ENCODE measurements at places on chromosomes 3 and 15.

- no peak for DNase-seq
These were observed 43.1 kb downstream of the COL8A1 start for GRCh38 chr3:99681512-99681911.

DNA sequence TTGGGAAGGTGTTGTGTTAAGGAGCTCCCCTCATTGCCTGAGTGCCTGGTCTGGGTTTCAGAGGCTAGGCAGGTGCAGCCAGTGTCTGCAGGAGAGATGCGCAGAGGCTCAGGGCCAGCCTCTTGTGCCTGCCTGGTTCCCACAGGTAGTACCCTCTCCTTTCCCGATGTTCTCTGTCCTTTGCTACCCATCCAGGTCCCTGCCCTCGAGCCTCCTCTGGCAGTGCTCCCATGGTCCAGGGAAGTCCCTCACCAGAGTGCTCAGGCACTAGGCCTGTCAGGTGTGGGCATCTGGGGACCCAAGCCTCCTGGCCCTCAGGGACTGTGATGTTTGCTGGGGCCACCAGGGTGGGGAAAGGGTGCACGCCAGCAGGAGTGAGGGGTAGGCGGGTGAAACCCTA lies 5.0 kb downstream of the TRPM1 start:
- DNase-seq: no peak

- no peak for DNase-seq
These were observed 27.9 kb downstream of the KIF7 start for GRCh38 chr15:89627256-89627970.

- DNase-seq: no peak
These were observed 24.8 kb downstream of the KPNA4 start for GRCh38 chr3:160540551-160540950.

DNA sequence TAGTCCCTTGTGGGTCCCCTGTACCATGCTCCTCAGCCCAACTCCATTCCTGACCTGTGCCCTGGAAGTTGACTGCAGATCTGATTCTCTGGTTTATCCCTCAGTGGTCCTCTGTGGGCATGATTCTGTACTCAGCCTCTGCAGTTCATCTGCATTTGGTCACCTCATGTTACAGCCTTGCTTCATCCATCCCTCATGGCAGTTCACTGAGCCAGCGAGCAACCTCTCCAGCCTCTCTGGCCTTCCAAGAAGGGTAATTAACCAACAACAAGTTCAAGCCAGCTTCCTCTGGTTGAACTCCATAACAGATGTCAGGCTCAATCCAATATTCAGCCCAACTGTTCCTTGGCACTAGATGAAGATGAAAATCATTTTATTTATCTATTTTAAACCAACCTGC lies 509.5 kb downstream of the NTRK3 start:
- no peak for DNase-seq

- DNase-seq: no peak
These were observed 408.4 kb downstream of the NAALADL2 start for GRCh38 chr3:175267561-175267960.

DNA sequence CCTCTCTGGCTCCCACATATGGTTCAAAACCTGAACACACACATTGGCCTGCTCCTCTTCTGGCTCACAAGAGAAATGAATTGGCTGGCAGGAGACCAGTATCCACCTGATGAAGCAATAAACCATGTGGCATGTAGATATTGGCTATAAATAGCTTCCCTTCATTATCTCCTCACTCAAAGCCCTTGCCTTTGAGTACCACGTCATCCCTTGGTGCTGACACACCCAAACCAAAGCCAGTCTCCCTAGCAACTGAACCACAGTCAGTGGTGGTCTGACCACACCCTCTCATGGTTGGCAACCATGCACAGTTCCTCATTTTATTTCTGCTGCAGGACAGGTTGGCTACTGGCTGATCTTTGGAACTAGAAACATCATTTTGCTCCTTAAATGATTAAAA lies 98.8 kb downstream of the ZNF621 start:
- DNase-seq: no peak

DNA sequence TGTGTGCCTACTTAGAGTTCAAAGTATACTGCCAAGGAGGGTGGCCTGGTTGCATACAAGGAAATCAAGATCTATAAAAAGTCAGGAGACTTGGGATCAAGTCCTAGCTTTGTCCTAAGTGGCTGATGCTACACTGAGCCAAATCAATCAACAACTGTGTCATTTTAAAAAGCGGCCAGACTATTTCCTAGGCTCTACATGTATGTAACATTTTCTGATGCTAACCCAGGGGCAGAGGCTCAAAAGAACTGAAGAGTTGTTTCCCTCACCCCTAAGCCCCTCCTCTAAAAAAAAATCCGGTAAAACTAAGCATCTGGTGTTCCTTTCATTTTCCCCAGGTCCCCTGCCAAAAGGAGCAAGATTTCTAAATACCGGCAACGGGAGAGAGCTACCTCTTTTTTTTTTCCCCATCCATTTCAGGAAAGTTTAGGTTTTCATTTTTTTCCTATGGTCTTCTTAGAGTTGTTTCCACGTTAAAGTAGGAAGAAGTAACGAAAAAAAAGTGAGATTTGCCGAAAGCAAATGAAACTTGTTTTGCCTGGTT lies 18.8 kb upstream of the CHD2 start:
- DNase-seq: no peak

GRCh38 chr15:64833690-64834089 lies 8.0 kb upstream of the PLEKHO2 start:
- DNase-seq: no peak

- no peak for DNase-seq
These were observed 524.5 kb downstream of the SHQ1 start for GRCh38 chr3:72323773-72324172.

Data from NCI-H1092 treated with DMSO at 0.1 percent for 48 hours (cell line).